LHCN-M2 (cell line): ENCODE measurements at places on chromosomes 2 and 18. TPM values are rescaled to one million over a fixed set of nuclear protein-coding genes. Genes with fewer than 3 reads are reported as not detected.

Gene PARD3B
- total RNA-seq: 2.8 and 4.0 TPM in 2 replicates

Gene CLEC4F
- total RNA-seq: not detected in 2 replicates

Gene CPO
- total RNA-seq: not detected in 2 replicates

Gene RGPD4
- total RNA-seq: not detected in 2 replicates
